Endothelial cell of coronary artery (primary cell): ENCODE measurements at places on chromosomes 13 and 19. TPM values are rescaled to one million over a fixed set of nuclear protein-coding genes. Genes with fewer than 3 reads are reported as not detected.

The KCNK6 gene
- total RNA-seq: 4.0 and 7.2 TPM in 2 replicates

The HSD17B14 gene
- total RNA-seq: 4.6 and 4.9 TPM in 2 replicates

The ERICH4 gene
- total RNA-seq: not detected in 2 replicates

The IGSF23 gene
- total RNA-seq: 0.27 and 0.28 TPM in 2 replicates

The PLIN5 gene
- total RNA-seq: under 0.01 and 0.09 TPM in 2 replicates

The ZNF525 gene
- 5.3 and 6.3 TPM in 2 replicates for total RNA-seq

The PGLYRP2 gene
- total RNA-seq: under 0.01 TPM in 1 of 2 replicates, not detected in the other

The ZNF571 gene
- total RNA-seq: 1.3 and 2.1 TPM in 2 replicates

The NDUFA13 gene
- 261 and 295 TPM in 2 replicates for total RNA-seq

The PDCD2L gene
- 14.7 and 16.8 TPM in 2 replicates for total RNA-seq

The IRGC gene
- total RNA-seq: not detected in 2 replicates

The FCER2 gene
- total RNA-seq: not detected in 2 replicates

The KISS1R gene
- total RNA-seq: not detected in 2 replicates

The KLK15 gene
- 0.09 TPM in 1 of 2 replicates, not detected in the other for total RNA-seq

The TEKTIP1 gene
- total RNA-seq: not detected in 2 replicates

The COQ8B gene
- 15.2 and 25.0 TPM in 2 replicates for total RNA-seq

The MIDN gene
- total RNA-seq: 12.7 and 16.3 TPM in 2 replicates
